ENCODE measurements at places on chromosomes 3 and 15. TPM values are rescaled to one million over a fixed set of nuclear protein-coding genes. Genes with fewer than 3 reads are reported as not detected.

ERICH6 gene
- 0.29 TPM for total RNA-seq

FEZF2 gene
- total RNA-seq = not detected

PP2D1 gene
- total RNA-seq = not detected

- DNase-seq = no peak
Measured at GRCh38 chr15:30001602-30002001, 81.2 kb upstream of the GOLGA8J start.

GRCh38 chr3:178259703-178260102 lies 276.5 kb upstream of the KCNMB2 start:
- no peak for DNase-seq

- DNase-seq = no peak
Measured at GRCh38 chr15:49060710-49061495, 14.7 kb upstream of the SECISBP2L start.

- DNase-seq = peak; percentile 94
Measured at GRCh38 chr3:39150803-39151631, 2.4 kb downstream of the CSRNP1 start.

DNA sequence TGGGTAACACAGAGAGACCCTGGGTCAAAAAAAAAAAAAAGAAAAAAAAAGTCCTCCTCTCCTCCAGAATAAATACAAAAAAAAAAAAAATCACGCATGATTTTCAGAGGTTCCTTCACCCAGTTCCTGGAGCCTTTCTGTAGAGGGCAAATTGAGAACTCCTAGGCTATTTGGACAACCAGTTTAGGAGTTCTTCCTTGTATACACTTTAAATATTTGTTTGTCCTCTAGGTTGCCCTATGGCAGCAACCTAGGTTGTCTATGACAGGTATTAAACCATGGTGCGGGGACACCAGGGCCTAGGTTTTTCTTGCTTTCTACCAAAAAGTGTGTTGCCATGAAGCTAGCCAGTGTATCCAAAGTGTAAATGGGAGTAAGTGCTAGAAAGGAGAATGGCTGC lies 3.8 kb upstream of the ZFYVE19 start:
- no peak for DNase-seq

SLC22A14 gene
- total RNA-seq = 0.48 TPM

DNA sequence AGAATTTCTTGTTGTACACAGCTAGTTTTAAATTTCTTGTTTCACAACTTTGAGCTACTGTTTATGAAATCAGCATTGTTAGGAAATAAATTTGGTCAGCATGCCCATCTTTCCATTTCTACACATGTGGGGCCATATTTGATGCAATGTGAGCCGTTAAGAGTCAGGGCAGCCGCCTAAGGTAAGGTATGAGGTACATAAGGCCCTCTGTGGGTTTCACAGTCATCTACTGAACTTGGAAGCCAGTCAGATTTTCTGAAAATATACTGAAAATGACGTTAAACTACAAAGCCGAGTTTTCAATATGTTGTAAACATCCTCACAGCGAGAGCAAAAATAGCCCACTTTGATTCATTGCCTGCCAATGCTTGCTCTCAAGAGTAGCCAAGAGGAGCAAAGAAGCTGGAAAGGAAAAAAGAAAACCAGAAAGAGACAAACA lies 94.7 kb upstream of the PDZRN3 start:
- DNase-seq = no peak

DNA sequence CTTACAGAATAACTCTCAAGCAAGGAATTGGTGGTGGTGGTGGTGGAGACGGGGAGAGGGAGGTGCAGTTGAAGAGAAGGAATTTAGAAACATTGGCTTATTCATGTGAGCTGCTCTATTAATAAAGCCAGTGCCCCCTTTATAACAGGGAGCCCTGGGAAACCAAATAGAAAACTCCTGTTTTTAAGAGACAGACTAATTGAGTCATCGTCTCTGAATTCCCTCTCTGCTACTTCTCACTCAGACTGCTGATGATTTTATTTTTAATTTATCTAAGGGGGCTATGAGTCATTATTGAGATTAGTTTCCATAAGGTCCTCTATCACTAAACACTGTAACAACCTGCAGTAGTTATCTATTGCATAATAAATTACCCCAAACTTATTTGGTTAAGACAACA lies 145.9 kb upstream of the GALNT15 start:
- no peak for DNase-seq

PLSCR4 gene
- 60.7 TPM for total RNA-seq

DNA sequence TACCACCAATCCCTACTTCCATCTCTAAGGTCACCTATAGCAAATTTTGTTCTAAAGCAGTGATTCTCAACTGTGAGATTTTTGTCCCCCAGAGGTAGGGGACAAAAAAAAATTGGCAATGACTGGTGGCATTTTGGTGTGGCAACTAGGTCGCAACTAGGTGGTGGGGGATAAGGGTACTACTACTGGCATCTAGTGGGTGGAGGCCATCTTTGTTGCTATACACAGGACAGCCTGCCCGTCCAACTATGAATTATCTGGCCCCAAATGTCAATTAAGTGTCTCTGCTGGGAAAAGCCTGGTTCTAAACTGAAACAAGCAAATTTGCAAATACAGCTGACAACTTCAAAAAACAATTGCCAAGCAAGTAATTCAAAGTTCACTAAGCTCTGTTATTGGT lies 1.4 kb downstream of the MTMR10 start:
- no peak for DNase-seq

DNA sequence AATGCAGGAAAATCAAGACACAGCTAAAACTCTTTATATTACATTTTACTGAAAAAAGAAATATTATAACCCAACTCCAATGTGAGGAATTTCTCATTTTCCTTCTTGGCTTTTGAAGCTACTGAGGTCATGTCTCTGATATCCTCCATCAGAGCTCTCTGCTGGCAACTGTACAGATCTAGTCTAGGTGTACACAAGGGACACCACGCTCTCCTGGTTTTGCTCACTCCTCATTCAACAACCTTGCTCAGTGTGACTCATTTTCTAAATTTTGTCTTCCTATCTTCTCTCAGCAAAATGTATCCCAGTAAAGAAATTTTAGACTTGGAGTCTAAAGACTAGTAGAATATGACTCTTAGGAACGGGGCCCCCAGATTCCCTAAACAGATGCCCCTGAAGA lies 144.3 kb downstream of the KCNMB2 start:
- no peak for DNase-seq

CNOT10 gene
- total RNA-seq = 26.0 TPM

DNA sequence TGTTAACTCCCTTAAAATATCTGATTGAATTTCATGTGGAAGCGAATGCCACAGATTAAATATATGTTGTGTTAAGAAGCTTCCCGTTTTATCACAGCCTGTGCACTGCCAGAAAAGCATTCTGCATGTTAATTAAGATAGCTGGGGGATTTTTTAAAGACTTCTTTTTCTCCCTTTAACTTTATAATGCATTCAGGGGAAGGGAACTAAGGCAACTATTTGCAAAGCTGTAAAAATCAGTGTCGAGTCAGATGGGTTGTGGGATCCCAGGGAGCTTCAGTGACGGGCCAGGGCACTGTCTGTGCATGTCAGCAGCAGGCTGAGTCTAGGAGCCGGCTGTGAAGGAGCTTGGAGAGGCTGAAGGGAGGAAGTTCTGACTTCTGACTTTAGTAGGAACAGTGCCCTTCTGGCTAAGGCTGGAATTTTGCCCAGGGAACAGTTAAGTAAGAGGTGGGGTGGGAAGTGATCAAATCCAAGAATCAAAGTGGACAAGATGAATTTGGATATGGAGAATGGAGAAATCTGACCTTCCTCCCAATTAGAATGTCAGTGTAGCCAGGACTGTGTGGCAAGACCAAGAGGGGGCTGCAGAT lies 77.7 kb downstream of the ABHD5 start:
- DNase-seq = peak; percentile 57

EIF4E3 gene
- total RNA-seq = 34.9 TPM

DNA sequence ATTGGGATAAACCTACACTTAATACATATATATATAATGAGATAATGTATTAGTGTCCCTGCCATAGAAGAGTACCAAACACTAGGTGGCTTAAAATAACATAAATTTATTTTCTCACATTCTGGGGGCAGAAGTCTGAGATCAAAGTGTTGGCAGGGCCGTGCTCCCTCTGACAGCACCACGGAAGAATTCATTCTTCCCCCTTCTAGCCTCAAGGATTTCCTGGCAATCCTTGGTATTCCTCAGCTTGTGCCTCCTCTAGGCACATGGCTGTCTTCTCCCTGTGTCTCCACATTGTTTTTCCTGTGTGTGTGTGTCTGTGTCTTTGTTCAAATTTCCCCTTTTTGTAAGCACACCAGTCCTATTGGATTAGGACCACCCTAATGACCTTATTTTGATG lies 115.2 kb upstream of the AGBL1 start:
- no peak for DNase-seq

PARP16 gene
- total RNA-seq = 6.0 TPM

GRCh38 chr3:23940775-23941174 lies 4.3 kb upstream of the NR1D2 start:
- no peak for DNase-seq

XCR1 gene
- 0.16 TPM for total RNA-seq

CILP gene
- total RNA-seq = 27.3 TPM

- no peak for DNase-seq
Measured at GRCh38 chr3:121722411-121722810, 27.1 kb downstream of the GOLGB1 start.

- DNase-seq = no peak
Measured at GRCh38 chr3:181568248-181568647, 143.5 kb upstream of the SOX2 start.

CHRFAM7A gene
- total RNA-seq = 3.5 TPM

DNA sequence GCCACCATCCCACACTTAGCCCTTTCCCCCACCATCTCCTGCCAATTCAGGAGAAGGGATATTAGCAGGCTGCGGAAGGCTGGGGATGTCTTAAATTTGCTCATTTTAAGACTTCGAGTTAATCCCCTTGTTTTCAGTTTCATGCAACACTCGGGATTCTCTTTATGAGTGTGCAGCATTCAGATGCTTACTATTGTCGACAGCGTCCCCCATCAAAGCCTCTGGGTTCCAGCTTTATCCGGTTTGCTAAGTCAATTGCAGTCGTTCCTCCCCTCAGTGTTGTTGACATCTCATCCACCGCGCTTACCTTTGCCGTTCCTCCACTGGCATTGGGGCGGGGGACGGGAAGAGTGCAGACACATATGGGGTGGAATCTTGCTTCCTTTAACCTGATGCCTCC lies 220.2 kb downstream of the VPS13C start:
- no peak for DNase-seq

DNA sequence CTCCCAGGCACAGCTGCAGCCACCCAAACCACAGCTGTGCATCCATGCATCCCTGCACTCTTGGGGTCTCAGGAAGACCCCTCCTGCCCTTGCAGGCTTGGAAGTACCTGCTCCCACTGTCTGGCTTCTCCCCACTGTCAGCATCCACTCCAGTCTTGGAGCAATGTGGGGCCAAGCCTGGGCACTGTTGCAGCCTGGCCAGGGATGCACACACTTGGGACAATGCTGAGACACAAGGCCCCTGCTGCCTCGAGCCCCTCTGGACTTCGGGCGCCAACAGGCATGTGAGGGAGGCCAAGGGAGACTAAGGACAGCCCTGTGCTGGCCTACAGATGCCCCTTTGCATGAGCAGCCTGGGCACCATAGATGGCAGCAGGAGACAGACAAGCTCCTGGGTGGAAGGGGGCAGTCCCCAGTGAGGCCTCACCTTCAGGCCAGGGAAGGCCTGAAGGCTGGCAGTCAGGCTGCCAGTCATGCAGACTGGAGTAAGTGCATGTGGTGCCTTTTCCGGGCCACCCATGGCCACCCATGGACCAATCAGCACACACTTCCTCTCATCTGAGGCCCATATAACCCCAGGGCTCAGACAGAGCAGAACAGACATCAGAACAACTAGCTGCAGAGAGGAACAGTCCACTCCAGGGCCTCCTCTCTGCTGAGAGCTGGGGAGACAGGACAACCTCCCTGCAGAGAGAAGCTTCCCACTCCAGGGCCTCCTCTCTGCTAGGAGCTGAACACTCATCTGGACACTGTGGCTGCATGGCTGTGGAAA lies 219.0 kb downstream of the VGLL3 start:
- no peak for DNase-seq

DNA sequence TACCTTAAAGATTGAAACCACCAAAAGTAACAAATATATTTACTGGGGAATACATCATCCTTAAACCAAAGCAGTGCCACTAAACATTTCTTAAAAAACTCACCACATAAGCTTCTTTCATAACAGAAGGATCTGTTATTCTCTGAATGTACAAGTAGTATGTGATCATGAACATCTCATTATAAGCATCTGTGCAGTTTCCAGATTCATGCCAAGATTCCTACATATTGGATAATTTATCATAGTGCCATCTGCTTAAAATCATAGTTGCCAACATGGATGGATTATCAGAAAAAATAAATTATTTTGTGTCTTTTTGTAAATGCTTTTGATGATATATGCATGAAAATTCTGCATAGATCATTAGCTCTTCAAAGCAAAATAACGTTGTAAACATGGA lies 21.8 kb upstream of the BCHE start:
- DNase-seq = no peak

DNA sequence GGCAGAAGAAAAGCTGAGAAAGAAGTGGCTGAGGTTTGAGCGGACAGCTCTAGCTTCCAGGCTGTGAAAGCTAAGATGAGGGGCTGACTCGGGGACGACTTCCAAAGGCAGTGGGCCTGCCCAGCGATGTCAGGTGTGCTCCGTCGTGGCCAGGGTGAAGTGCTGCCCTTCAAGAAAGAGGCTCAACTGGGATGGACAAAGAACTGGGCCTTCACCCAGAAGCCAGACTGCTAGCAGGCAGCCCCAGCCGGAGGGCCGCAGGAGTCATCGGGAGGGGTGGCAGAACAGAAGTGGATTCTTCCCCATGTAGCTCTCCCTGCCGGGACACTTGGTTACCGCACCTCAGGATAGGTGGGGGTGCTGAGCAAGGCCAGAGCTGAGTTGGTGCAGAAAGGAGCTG lies 13.1 kb upstream of the SEC13 start:
- DNase-seq = no peak
